ENCODE measurements at places on chromosomes 1 and 21. TPM values are rescaled to one million over a fixed set of nuclear protein-coding genes. Genes with fewer than 3 reads are reported as not detected.

Gene AKR7A3
- not detected for total RNA-seq

Gene C4BPA
- total RNA-seq: not detected

Gene PGBD2
- total RNA-seq: 9.6 TPM

Gene NUDC
- 44.2 TPM for total RNA-seq

Gene SPRR2E
- not detected for total RNA-seq

Gene LDLRAD2
- not detected for total RNA-seq

Gene KPNA6
- 33.9 TPM for total RNA-seq

Gene LCE1E
- not detected for total RNA-seq

Gene DMRTA2
- total RNA-seq: 1.5 TPM

Gene DUSP10
- 19.6 TPM for total RNA-seq

Gene CIART
- total RNA-seq: 15.6 TPM

Gene LCE1B
- total RNA-seq: not detected

Gene ADAMTS4
- total RNA-seq: not detected

Gene NTMT2
- total RNA-seq: not detected

Gene CYP4A22
- total RNA-seq: not detected

Gene SLC44A5
- 1.6 TPM for total RNA-seq
